Fibroblast of skin of left quadriceps (primary cell): ENCODE measurements at places on chromosomes 12 and 14.

GRCh38 chr14:71322655-71323250, 415.5 kb downstream of the PCNX1 start:
- no peak for DNase-seq

DNA sequence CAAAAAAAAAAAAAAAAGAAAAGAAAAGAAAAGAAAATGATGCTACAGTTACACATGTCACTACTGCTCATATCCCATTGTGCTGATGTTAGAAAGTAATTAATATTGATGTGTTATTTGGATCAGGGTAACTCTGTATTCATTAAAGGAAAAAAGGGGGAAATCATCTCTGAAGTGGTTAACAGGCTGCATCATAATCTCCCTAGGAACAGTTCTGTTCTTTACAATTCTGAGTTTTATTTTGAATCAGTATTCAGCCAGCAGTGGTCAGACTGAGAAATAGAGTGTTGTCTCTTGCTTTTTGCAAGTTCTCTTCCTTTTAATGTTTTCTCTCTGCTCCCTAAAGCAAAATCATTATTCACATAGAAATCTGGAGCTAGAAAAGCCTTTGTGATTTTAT, 128.6 kb upstream of the CRY1 start:
- no peak for DNase-seq

GRCh38 chr14:44297437-44297836, 209.6 kb downstream of the FSCB start:
- peak; percentile 15 for DNase-seq

- DNase-seq = no peak
Observed at GRCh38 chr12:25775968-25776367, 182.5 kb upstream of the RASSF8 start.

GRCh38 chr12:25594376-25594775, 41.3 kb upstream of the LMNTD1 start:
- DNase-seq = peak; percentile 34
